ENCODE measurements at places on chromosomes 16 and 17. TPM values are rescaled to one million over a fixed set of nuclear protein-coding genes. Genes with fewer than 3 reads are reported as not detected.

Gene GAS2L2
- polyA plus RNA-seq = 0.07 TPM

Gene FBXW10
- 0.03 TPM for polyA plus RNA-seq

Gene TSPAN10
- polyA plus RNA-seq = 1.1 TPM

Gene ATAD5
- 2.3 TPM for polyA plus RNA-seq

Gene DLX4
- 0.14 TPM for polyA plus RNA-seq

Gene PABPN1L
- not detected for polyA plus RNA-seq

Gene MILR1
- polyA plus RNA-seq = 2.5 TPM

Gene PIGW
- 5.8 TPM for polyA plus RNA-seq

Gene TMEM238L
- not detected for polyA plus RNA-seq

Gene ITGAX
- polyA plus RNA-seq = 0.25 TPM

Gene CAPNS2
- 0.82 TPM for polyA plus RNA-seq

Gene CNGB1
- 0.18 TPM for polyA plus RNA-seq

Gene CLEC10A
- not detected for polyA plus RNA-seq

Gene SLC5A11
- 0.01 TPM for polyA plus RNA-seq

Gene CTF1
- 2.1 TPM for polyA plus RNA-seq

Gene GRIN2A
- polyA plus RNA-seq = 0.05 TPM

Gene MEIOC
- polyA plus RNA-seq = 0.16 TPM

Gene CARD14
- 0.14 TPM for polyA plus RNA-seq

Gene MYADML2
- not detected for polyA plus RNA-seq

Gene CLDN6
- 0.08 TPM for polyA plus RNA-seq

Gene GAST
- polyA plus RNA-seq = 0.94 TPM

Measured in mammary epithelial cell (primary cell).